ENCODE measurements at places on chromosomes 5 and 9.

DNA sequence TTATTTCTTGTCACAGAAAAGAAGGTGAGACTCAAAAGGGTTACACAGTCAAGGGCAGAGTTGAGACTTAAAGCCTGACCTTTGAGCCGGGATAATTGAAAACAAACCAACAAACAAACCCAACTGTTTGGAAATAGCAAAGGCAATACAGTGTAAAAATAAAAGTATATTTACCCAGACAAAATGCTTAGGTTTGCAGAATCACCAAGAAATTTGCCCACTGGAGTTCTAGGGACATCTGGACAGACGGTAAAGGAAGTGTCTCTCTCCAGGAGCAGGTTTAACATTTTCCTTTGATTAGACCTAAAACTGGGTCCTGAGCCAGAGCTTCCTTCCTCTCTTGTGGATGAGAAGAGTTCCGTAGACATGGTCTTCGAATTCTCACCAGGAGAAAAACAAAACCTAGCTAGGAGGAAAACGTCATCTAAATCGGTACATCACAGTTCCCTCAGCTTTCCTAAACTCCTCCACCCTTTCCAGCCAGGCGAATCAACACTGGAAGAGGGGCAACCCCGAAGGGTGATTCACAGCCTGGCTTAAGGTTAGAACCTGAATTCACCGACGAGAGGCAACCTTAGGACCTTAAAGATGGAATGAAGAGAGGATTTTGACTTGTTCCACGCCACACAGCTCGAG lies 673 bp downstream of the CDC25C start:
- DNase-seq, result no peak

- DNase-seq, result no peak
Measured at GRCh38 chr9:136528716-136529341, 17.0 kb downstream of the NOTCH1 start.

DNA sequence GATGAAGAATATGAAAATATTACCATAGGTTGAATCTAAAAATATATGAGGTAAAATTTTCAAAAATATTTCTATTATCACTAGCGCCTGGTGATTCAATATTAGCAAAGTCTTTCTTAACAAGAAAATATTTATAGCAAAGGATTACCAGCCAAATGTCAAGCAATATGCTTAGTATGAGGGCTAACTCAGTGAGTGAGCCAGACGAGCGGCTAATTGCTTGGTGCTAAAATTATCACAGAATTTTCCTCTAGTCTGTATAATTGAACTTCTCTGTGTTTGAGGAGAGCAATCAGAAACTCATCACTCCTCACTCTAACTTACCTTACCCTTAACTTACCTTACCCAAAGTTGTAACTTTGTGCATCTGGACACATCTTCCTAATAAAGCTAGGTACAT lies 304.9 kb upstream of the PRR16 start:
- no peak for DNase-seq

DNA sequence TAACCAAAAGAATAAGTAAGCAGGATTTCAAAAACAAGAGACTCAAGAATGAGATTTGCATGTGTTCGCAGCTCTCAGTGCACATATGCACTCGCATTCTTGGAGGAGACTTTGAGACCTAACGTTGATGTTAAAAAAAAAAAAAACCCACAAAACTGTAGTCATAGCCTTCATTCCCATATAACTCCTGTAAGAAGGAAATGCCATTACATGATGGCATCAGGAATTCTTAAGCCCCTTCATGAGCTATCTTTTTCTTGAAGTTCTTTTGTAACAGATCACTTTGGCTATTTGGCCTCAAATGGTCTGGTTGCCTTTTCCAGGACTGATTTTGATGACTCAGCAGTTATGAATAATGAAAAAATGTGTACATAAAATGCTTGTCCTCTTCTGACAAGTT lies 113.8 kb downstream of the ALDH1A1 start:
- no peak for DNase-seq

DNA sequence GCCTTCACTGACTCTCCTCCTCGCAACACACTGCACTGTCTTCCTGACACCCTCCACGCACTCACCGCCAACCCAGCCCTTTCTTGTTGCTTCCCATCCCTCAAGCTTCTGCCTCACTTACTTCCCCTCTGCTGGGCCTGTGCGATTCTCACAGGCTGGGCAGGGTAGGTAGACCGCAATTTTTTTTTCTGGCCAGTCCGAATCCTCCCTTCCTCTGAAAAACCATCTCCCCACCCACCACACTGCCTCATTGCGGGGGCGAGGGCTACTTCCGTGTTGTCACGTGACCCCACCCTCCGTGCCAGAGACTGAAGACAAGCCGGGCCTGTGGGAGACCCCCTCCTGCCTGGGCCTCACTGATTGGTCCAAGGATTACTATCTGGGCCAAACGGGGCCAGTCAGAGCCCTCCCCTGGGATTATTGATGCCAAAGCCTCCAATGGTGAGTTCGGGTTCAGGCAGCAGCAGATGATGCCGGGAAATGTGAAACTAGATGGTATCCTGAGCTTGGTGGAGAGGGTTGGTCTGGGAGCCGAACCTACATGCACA lies 73.1 kb downstream of the STK10 start:
- DNase-seq, result peak; percentile 62

GRCh38 chr5:126497506-126497905 lies 74.3 kb downstream of the GRAMD2B start:
- DNase-seq, result no peak

DNA sequence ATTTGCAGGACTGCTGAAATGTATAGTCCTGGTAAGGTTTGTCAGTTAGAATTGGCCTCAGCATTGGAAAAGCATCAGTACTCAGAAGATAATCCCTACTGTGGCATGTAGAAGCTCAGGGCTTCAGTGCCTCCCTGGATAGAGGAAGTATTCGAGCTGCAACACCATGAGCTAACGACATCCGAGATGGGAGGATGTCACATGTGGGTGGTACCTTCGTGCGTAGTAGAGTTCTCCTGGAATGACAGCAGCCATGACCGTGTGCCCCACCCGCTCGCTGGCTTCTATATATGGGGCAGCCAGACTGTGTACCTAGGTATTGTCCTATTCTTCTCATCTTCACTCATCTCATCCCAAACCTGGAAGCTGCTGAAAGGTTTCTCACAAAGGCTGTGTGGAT lies 345.8 kb upstream of the KLF9 start:
- DNase-seq, result no peak

DNA sequence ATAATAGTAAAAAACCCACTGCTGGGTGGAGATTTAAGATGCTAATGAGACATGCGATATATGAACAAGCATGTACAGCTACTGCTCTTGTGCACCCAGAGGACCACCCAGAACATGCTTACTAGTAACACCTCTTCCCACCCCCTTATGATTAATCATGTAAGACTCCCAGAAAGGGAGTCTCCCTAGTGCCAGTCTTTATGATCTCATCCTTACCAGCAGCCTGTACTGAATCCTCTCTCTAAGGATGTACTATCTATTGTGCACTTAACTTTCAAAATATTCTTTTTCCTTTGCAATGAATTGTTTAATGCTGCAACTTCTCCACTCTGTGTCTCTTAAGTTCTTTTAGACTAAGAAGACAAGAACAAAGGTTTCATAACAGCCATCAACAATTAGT lies 9.1 kb upstream of the MAT2B start:
- DNase-seq, result no peak

GRCh38 chr5:171158581-171158980 lies 150.5 kb upstream of the TLX3 start:
- no peak for DNase-seq

Data from H7 (cell line).